ENCODE measurements at places on chromosomes 3 and 15. TPM values are rescaled to one million over a fixed set of nuclear protein-coding genes. Genes with fewer than 3 reads are reported as not detected.

DNA sequence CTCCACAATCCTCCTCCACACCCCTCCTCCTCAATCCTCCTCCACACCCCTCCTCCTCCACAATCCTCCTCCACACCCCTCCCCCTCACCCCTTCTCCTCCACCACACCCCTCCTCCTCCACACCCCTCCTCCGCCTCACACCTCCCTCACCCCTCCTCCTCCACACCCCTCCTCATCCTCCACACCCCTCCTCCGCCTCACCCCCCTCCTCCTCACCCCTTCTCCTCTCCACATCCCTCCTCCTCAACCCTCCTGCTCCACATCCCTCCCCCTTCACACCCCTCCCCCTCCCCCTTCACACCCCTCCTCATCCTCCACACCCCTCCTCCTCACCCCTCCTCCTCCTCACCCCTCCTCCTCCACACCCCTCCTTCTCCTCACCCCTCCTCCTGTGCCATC lies 69.8 kb upstream of the BLM start:
- no peak overlapping the region for H3K4me3 ChIP-seq
- H3K27me3 ChIP-seq, result no peaks in the 10 kb centered on the region
- peaks cover 4% of the 10 kb centered on the region for H3K4me1 ChIP-seq
- DNase-seq, result no peak

Gene PROS1
- 60.3 TPM for total RNA-seq

Gene GOLGA6L7
- total RNA-seq, result not detected

Gene MCF2L2
- 1.8 TPM for total RNA-seq

GRCh38 chr15:55240125-55240760 lies 43.5 kb upstream of the RSL24D1 start:
- no peaks in the 10 kb centered on the region for H3K27me3 ChIP-seq
- no peaks in the 10 kb centered on the region for H3K4me1 ChIP-seq
- no peak overlapping the region for H3K4me3 ChIP-seq
- H3K36me3 ChIP-seq, result no peaks in the 10 kb centered on the region
- DNase-seq, result no peak

DNA sequence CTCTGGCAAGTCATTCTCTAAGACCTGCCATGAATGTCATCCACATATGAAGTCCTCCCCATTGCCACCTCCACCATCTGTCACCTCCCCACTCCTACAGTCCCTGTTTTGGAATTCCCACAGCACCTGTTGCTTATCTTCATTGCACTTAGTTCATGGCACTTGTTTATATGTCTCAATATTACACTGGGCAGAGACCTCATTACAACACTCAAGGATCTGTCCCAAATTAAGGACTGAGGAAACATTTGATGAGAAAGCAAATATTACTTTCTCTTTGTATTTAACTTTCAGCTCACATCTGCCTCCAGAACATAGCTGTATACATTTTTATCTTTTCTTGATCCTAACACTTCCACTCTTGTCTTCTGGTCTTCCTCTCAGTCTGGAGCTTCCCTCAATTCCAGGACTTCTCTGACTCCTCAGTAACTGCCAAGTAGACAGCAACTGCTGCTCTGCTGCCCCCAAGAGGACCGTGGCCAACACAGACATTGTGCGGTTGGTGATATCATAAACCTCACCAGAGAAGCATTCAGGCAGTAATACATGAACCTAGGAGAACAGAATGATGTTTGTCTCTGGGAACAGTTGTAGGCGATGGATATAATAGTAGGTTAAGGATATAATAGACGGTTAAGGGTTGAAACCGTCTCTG lies 45.0 kb upstream of the FGF12 start:
- H3K4me1 ChIP-seq, result no peaks in the 10 kb centered on the region
- no peak for DNase-seq
- H3K36me3 ChIP-seq, result no peaks in the 10 kb centered on the region
- H3K4me3 ChIP-seq, result no peak overlapping the region
- H3K27me3 ChIP-seq, result no peaks in the 10 kb centered on the region
- no peak overlapping the region for H3K27ac ChIP-seq

DNA sequence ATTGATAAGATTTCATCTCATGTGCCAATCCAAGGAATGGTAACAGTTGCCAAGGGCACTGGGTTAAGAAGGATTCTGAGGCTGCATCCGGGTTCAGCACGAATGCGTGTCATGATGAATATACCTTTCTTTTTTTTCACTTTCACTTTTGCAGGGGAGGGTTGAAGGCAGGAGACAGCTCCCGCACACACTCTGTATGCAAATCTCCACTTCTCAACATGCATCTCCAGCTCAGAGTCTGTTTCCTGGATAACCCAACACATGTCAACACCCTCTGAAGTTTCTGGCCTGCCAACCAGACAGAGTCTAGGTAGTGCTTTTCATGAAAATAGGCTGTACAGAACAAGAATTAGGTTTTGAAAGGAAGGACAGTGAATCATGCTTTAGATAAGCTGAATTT lies 21.6 kb downstream of the B4GALT4 start:
- no peak for DNase-seq
- no peaks in the 10 kb centered on the region for H3K27me3 ChIP-seq
- no peak overlapping the region for H3K4me3 ChIP-seq
- no peak overlapping the region for H3K27ac ChIP-seq
- no peaks in the 10 kb centered on the region for H3K4me1 ChIP-seq

DNA sequence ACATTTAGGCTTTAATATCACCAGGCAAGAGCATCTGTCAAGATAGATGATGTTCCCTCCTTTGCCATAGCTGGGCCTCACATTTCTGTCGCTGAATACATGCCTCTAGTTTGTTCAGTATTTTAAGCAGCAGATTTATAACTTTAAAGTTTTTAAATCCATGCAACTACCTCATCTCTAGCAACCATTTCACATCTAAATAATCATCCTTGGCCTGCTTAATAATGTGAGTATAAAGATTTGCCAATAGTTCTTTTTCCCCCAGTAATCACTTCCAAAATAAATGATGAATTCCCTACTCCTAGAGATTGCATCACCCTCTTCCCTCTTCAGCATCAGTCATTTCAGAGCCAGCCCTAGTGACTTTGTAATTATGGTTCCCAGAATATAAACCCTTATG lies 36.2 kb upstream of the FILIP1L start:
- no peak overlapping the region for H3K4me3 ChIP-seq
- no peaks in the 10 kb centered on the region for H3K27me3 ChIP-seq
- no peaks in the 10 kb centered on the region for H3K4me1 ChIP-seq
- no peak for DNase-seq
- H3K27ac ChIP-seq, result peak overlapping the region; percentile 62

DNA sequence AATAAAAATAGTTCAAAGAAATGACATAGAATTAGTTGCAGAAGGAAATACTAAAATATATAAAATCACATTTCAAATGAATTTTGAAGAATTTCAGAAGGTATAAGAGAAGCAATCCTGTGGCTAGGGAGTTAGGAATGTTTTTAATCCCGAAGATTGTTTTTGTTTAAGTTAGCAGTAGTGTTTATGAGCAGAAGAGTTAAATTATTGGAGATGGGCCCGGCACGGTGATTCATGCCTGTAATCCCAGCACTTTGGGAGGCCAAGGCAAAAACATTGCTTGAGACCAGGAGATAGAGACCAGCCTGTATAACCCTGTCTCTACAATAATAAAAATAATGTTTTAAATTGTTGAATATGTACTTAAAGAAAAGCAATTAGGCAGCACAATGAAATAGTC lies 432.5 kb downstream of the MFSD1 start:
- H3K36me3 ChIP-seq, result no peaks in the 10 kb centered on the region
- H3K4me3 ChIP-seq, result no peak overlapping the region
- H3K27me3 ChIP-seq, result no peaks in the 10 kb centered on the region
- DNase-seq, result no peak
- H3K27ac ChIP-seq, result no peak overlapping the region

DNA sequence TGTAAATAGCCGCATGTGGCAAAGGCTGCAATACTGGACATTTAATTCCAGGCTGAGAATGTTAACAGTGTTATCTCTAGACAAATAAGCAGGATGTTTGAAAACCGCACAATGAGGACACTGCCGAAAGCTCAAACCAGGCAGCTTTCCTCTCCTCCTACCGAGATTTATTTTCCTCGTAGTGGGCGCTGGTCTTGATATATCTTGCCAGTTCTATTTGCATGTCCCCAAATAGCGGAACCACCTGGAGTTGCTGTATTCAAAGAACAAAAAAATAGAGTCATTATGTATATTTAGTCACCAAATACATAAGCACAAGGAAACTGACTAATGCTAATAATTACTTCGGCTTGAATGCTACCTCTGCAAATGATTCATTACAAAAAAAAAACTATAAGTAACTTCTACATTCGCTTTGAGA lies 46.5 kb downstream of the CYFIP1 start:
- no peak overlapping the region for H3K4me3 ChIP-seq
- H3K4me1 ChIP-seq, result no peaks in the 10 kb centered on the region
- no peak overlapping the region for H3K27ac ChIP-seq
- DNase-seq, result no peak

GRCh38 chr3:177401375-177401774 lies 204.1 kb upstream of the TBL1XR1 start:
- no peaks in the 10 kb centered on the region for H3K27me3 ChIP-seq
- no peaks in the 10 kb centered on the region for H3K36me3 ChIP-seq
- no peak for DNase-seq
- H3K27ac ChIP-seq, result no peak overlapping the region

GRCh38 chr3:114706591-114707232 lies 412.9 kb downstream of the TIGIT start:
- no peak overlapping the region for H3K4me3 ChIP-seq

Gene CKMT1B
- 0.29 TPM for total RNA-seq

Gene MELTF
- 0.77 TPM for total RNA-seq

DNA sequence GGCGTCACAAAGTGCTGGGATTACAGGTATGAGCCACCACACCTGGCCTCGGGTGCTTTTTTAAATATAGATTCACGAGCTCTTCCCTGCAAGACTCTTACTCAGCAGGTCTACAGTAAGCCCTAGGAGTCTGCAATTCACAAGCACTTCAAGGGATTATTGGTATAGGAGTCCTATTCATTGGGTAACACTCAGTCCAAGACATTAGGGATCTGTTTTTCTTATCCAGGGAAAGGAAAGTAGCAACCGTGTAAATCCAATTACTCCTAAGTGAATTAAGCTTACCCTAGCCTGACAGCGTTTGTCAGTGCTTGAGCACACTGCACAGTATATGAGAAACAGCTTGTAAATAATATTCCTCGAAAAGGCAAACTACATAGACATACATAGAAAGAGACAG lies 109.9 kb downstream of the SENP2 start:
- no peaks in the 10 kb centered on the region for H3K36me3 ChIP-seq
- H3K27me3 ChIP-seq, result no peaks in the 10 kb centered on the region
- H3K27ac ChIP-seq, result no peak overlapping the region

Data from uterus (tissue), 4 donors.